NCI-H2081 (cell line): ENCODE measurements at places on chromosomes 5 and 9.
A peak's percentile ranks its signal among the peaks of the same experiment; 100 is the strongest.

GRCh38 chr9:70412832-70413463 lies 1.5 kb downstream of the KLF9 start:
- peak; percentile 67 for DNase-seq

DNA sequence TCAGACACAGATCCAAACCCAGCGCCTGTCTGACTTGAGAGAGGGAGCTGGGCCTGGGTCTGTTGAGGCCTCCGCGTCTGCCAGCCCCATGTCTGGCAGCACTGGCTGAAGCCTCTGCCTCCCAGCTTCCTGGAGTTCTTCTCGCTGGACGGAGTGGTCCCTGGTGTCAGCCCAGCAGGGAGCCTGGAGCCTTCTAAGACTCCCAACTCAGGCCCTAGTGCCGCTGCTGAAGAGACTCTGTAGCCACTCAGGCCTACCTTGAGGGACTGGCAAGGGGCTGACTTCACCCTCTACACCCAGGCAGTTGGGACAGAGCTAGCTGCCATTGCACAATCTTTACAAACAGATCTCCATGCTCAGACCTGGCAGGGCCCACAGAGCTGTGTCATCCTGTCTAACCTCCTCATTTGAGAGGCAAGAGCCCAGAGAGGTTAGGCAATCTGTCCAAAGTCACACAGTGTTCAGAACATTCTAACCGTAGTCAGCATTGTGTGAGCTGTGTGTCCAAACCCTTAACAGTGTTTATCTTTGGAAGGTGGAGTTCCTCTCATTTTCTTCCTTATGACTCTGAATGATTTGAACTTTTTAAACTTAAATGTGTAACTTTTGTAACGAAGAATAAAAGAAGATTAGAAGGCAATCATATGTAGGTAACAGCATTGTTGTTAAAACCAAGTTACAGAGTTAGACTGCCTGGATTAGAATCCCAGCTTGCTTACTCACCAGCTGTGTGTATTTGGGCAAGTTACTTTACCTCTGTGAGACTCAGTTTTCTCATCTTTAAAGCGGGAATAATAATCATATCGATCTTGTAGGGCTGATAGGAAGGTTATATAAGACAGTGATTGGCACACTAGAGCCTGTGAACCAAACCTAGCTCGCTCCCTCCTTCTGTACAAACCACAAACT lies 4.6 kb upstream of the DUSP1 start:
- DNase-seq = no peak

GRCh38 chr5:74765929-74766328 lies 988 bp downstream of the GFM2 start:
- DNase-seq = no peak

- no peak for DNase-seq
These were observed 1.5 kb upstream of the TEX10 start for GRCh38 chr9:100354121-100354800.
